Fibroblast of mammary gland (primary cell): ENCODE measurements at places on chromosomes 12 and 14.
A peak's percentile ranks its signal among the peaks of the same experiment; 100 is the strongest.

DNA sequence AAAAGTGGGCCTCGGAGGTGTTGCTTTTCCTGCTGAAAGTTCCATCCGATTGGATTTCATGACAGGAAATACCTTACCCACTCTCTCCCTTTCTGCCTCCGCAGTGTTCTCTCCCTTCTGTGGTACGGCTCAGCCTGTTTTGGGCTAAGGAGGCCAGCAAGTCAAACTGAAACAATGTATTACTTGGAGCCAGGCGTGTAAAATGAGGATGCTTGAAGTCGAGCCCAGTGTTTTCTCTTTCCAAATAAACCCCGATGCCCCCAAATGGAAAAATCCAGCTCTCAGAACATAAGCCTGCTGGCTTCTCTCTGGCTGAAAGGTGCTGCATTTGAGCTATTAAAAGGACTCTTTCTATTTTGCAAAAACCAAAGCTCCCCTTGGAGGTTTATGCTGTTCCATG is 124.7 kb downstream of the ZNF664 start:
- no peak for DNase-seq

DNA sequence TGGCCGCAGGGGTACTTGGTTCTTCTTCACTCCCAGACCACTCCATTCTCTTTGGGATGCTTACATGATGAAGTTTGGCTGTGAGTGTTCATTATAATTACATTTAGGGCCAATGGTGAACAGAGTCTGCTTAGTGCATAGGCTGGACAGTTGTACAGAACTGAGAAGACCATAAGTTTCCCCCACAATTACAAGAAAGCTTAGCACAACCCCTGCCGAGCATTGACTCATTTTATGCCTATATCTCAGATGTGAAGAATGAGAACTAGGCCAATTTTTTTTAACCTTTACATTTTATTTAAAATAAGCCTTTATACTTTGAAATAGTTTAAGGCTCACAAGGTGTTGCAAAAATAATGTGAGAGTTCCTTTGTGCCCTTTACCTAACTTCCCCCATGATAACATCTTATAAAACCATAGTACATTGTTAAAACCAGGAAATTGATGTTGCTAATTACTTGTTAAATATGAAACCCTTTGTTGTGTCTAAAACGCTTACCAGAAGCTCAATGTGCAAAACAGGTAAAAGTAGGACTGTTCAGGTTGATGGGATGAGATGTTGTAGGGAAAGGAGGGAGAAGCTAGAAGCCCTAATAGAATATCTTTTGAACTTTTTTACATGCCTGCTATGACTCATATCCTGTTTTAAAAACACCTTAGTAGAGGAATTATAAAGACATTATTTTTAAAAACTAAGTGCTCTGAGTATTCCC is 47.2 kb downstream of the ALDH1L2 start:
- no peak for DNase-seq

DNA sequence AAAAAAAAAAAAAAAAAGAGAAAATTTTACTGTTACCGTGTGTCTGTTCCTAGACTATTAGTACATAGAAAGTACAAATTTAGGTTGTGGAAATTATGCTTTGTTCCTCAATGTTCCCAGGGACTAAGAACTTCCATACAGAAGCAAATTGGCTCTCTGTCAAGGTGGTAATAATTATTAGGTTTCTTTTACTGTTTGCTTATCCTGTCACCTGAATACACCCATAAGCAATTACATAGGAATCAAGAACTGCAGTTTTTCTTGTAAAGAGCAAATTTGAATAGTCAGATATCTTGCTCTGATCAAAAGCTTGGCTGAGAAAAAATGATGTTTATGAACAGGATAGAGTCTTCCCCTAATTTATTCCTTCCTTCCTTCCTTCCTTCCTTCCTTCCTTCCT is 191.2 kb downstream of the AEBP2 start:
- no peak for DNase-seq

DNA sequence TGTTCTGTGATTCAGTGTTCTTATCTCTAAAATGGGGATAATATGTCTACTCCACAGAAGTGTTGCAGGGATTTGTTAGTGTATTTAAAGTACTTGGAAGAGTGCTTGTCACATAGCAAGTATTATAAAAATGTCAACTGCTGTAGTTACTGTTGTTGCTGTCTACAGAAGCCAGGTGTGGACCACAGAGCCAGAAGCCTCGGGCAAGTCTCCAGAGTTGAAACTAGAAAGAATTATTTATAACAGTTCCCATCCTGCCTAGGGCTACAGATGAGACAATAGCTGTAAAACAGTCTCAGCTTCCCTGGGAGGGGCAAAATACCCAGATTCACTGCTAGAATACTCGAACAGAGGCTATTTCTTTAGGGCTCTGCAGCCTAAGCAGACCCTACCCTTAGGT is 55.4 kb upstream of the FUT8 start:
- no peak for DNase-seq

DNA sequence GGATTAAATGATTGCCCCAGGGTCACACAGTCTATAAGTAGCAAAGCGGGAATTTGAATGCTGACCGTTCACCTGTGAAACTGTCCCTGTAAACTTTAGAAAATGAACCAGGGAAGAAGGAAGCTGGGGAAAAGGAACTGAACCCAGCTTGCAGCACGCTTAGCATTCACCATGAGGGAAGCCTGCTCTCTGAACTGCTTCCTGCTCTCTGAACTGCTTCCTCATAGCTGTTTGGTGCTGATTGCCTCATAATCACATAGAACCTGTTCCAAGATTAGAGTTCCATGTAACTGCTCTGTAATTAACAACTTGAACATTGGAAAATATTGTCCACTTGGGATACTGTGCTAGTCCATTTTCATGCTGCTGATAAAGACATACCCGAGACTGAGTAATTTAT is 1504.8 kb upstream of the TMEM132C start:
- no peak for DNase-seq

DNA sequence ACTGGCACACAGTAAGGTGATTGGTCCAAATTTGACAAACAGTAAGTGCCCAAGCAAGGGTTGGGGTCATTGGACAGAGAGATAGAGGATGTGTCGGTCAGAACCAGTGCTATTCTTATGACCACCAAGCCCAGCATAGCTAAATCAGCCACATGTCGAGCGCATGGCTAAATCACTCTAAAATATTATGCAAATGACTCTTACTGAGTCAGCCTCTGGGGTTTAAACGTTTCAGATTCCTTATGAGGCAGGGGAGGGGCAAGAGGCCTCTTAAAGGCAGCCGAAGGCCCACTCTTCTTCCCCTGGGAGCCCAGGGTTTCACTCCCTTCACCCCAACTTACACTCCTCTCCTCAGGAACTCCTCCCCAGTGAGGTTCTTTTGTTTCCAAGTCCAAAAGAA is 603 bp upstream of the ENDOU start:
- peak; percentile 89 for DNase-seq
